Hepatocyte (in vitro differentiated cells): ENCODE measurements at places on chromosomes 2 and 18. TPM values are rescaled to one million over a fixed set of nuclear protein-coding genes. Genes with fewer than 3 reads are reported as not detected.

Gene DNER
- 0.37 and 0.48 TPM in 2 replicates for total RNA-seq

Gene PKDCC
- total RNA-seq, result 278 and 339 TPM in 2 replicates

Gene VSNL1
- total RNA-seq, result 9.4 and 12.1 TPM in 2 replicates

Gene RAB6C
- 0.04 and 0.13 TPM in 2 replicates for total RNA-seq

Gene UGT1A7
- total RNA-seq, result 0.07 TPM in 1 of 2 replicates, not detected in the other

Gene ARHGEF33
- total RNA-seq, result 0.12 and 0.27 TPM in 2 replicates

Gene CNTNAP5
- 0.12 TPM in 1 of 2 replicates, not detected in the other for total RNA-seq

Gene ATP8B1
- 36.5 and 38.4 TPM in 2 replicates for total RNA-seq
